ENCODE measurements at places on chromosomes 7 and 10. TPM values are rescaled to one million over a fixed set of nuclear protein-coding genes. Genes with fewer than 3 reads are reported as not detected.

The OPTN gene
- total RNA-seq = 19.7 TPM

The ZNF37A gene
- total RNA-seq = 12.2 TPM

The CXCL12 gene
- 126 TPM for total RNA-seq

The PPP1R3C gene
- 166 TPM for total RNA-seq

The FAM24B gene
- total RNA-seq = 2.3 TPM

The PON1 gene
- 0.31 TPM for total RNA-seq

The NME8 gene
- 0.22 TPM for total RNA-seq

The PBLD gene
- 3.9 TPM for total RNA-seq

The CDC123 gene
- total RNA-seq = 60.2 TPM

The EPO gene
- total RNA-seq = not detected

The NPC1L1 gene
- total RNA-seq = not detected

The UCN3 gene
- not detected for total RNA-seq

The HSPA12A gene
- 6.3 TPM for total RNA-seq

The MALRD1 gene
- 2.7 TPM for total RNA-seq

The ACBD7 gene
- 1.6 TPM for total RNA-seq

The AZGP1 gene
- 0.75 TPM for total RNA-seq

The C10orf143 gene
- 1.1 TPM for total RNA-seq

The TASOR2 gene
- total RNA-seq = 51.3 TPM

The TMEM176B gene
- 7.7 TPM for total RNA-seq

The KLF14 gene
- 0.98 TPM for total RNA-seq

The MINDY4 gene
- 6.6 TPM for total RNA-seq

The EXOSC1 gene
- 30.2 TPM for total RNA-seq
